GM13976 (cell line): ENCODE measurements at places on chromosomes 4 and X.

DNA sequence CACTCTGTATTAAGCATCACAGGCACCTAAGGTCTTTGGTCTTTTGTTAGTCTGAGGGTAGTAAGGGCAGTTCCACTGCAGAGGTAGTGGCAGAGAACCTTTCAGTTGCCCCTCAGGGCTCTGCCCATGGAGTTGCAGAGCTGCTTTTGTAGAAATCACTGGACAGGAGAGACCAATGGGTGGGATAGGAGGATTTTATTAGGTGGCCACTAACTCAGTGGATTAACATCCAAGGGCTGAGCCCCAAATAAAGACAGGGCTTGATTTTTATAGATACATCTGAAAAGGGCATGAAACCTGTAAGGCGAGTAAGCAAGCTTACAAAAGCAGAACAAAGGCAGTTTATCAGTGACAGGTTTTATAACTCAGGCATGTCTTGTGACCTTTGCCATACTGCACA is 1035.4 kb downstream of the SH3BGRL start:
- DNase-seq, result no peak

GRCh38 chr4:182925298-182925757 is 8.1 kb upstream of the DCTD start:
- peak; percentile 65 for DNase-seq

DNA sequence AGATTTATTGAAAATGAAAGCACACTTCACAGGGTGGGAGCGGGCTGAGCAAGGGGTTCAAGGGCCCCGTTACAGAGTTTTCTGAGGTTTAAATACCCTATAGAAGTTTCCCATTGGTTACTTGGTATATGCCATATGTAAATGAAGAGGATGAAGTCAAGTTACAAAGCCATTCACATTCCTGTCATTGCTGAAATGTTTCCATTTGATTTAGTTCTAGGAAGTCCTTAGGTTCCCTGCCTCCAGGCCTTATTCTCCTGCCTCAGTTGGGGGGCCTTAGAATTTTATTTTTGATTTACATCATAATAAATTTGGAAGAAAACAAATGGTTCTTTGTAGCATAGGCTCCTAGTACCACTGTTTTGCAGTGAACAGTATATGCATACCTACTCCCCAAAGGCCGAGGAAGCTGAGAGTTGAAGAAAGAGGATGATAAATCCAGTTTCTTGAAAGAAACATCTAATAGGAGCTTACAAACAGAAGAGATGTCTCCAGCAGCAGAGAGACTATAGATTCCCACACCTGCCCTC is 31.8 kb downstream of the SERTM2 start:
- DNase-seq, result no peak

- no peak for DNase-seq
Observed at GRCh38 chr4:122731676-122732075, 828 bp upstream of the BBS12 start.

GRCh38 chrX:119790977-119791436 is 423 bp downstream of the RPL39 start:
- DNase-seq, result peak; percentile 26

DNA sequence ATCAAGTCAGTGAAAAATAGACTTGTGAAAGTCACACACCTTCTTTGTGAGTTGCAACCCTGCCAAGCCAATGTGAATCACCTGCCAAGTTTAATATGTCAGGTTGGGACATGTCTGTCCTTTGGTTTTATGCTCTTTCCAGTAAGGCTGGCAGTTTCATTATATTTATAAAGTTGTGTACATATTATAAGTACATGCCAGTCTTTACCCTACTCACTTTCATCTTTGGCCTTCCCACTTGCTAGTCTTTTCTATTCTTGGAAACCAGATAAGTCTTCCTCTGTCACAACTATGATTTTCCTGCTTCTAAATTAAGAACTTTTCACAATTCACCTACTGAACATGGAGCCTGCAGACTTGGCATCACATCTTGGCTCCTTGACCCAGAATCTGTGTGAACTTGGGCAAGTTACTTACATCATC is 680.7 kb upstream of the BOD1L1 start:
- no peak for DNase-seq

DNA sequence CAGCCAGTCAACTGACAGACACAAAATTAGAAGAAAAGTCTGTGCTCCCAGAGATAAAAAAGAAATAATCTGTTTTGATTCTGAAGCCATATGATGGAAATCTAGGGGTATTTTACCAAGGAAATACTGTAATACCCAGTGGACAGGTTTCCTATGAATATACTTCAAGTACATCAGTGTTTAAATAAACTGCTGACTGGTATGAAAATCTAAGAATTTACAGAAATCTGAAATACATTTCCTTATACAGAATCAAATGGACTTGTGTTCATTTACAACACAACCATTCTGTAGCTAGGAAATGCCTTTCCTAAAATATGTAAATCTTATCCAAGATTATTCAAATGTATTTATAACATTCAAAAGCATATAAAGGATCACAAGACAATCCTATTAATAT is 13.4 kb downstream of the YTHDC1 start:
- DNase-seq, result no peak

DNA sequence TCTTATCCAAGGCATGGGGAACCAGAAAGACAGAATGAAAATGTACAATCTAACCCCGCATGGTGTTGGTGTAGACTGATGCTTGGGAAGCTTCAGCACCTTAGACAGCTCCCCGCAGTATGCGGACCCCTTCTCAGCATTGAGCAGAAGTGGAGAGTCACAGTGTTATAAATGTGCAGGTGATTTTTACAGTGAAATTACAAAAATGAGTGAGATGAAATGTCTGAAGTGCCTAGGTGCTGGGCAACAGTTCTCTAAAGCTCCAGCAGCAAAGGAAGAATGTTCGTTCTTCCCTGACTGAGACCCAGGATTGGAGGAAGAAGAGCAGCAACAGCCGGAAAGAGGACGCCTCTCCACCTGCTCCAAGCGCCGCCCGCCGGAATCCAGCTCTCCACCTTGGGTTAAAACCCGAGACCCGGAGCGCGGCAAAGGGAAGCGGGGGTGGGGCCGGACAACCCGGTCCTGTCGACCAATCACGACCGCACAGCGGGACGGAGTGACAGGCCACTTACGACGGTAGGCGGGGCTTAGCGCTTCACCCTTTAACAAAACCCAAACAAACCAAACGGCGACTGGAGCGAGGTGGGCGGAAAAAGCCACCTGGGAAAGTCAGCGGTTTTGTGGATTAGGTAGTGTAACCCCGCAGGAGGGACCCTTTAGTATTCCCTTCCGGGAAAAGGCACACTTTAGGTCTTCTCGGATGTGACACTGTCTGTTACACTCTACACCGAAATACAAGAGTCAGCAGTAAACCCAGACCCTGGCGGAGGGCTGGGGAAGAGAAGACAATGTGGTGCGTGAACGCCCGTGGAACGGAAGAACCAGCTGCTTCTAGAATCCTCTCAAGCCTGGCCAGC is at the start of gene GLRA3:
Gene GLRA3, minus strand, starts transcription at position 403 of the 857 bp plus-strand sequence. CDS start 436 bp downstream, outside the sequence.
- DNase-seq, result peak; percentile 29

DNA sequence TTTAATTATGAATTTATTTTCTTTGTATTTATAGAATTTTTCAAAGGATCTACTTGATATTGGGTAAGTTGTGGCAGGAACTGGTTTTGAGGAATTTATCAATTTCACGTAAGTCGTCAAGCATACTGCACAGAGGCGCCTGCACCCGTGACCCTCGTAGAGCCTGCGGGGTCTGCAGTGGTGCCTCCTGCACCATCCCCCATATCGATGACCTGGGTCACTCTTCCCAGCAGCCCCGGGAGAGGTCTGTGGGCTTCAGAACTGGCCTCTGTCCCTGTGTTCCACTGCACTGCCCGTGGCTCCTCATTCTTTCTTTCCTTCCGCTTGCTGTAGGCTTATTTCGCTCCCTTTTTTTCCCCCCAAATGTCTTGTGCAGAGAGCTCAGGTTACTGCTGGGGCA is 31.5 kb upstream of the CPLX1 start:
- no peak for DNase-seq

GRCh38 chr4:85968945-85969819 is 390.7 kb downstream of the MAPK10 start:
- DNase-seq, result peak; percentile 25

DNA sequence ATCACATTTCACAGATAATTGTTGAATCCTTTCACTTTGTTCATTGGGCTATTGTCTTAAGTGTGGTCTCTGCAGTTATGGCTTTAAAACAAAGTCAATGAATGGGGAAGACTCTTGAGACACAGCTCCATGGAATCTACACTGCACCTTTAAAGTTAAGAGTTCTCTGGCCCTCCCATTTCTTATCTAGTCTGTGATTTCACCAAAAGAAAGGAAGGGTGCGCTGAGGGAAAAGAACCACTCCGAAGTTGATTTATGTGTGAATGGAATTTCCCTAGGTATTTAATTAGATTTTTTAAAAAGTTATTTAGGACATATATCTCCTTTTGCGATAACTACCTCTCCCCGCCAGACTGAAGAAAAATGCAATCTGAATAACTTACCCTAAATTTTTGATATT is 2.5 kb downstream of the SEPTIN11 start:
- no peak for DNase-seq

GRCh38 chr4:88600176-88600838 is 8.0 kb downstream of the HERC3 start:
- no peak for DNase-seq

DNA sequence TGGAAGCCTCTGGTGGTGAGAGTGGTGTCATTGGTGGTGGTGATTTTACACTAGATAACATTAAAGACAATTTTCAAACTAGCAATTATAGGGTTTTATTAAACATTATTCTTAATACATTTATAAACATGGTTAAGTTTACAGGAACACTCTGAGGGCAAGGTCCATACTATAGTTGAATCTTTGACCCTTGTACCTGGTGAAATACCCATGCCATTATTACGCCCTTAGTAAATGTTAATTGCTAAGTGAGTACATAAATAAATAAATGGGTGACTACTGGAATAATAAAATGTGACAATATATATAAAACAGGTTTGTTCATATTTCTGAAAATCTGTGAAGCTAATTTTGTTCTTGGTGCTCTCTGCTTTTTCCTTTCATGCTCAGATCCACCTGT is 13.6 kb upstream of the CLNK start:
- DNase-seq, result no peak
